ENCODE measurements at places on chromosomes 16 and 17.

GRCh38 chr17:48753794-48754499, 25.4 kb upstream of the HOXB13 start:
- no peak for DNase-seq

DNA sequence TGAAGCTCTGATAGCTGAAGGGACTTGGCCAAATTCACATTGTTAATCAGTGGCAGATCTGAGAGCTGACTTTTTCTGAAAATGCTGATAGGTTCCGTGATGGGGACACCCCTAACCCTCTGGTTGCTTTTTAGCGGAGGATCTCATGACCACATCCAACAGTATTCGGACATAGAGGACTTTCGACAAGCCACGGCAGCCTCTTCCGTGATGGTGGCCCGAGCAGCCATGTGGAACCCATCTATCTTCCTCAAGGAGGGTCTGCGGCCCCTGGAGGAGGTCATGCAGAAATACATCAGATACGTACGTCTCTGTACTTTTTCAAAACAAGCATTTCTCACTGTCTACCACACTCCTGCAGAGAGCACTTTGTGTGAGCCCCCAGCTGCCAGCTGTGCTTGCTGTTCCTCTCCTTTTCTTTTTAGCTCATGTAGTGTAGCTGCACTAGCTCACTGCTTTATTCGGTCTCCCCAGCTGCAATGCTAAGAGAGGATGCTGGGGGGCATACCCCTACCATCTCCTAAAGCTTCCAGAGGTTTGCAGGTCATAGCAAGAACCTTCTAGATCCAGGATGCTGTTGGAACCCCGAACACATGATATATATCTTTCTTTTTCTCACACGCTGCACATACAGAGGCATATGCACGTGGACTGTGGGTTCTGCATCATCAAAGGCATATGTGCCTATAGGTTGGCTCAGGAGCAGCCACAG, 14.2 kb upstream of the NFATC3 start:
- no peak for DNase-seq

DNA sequence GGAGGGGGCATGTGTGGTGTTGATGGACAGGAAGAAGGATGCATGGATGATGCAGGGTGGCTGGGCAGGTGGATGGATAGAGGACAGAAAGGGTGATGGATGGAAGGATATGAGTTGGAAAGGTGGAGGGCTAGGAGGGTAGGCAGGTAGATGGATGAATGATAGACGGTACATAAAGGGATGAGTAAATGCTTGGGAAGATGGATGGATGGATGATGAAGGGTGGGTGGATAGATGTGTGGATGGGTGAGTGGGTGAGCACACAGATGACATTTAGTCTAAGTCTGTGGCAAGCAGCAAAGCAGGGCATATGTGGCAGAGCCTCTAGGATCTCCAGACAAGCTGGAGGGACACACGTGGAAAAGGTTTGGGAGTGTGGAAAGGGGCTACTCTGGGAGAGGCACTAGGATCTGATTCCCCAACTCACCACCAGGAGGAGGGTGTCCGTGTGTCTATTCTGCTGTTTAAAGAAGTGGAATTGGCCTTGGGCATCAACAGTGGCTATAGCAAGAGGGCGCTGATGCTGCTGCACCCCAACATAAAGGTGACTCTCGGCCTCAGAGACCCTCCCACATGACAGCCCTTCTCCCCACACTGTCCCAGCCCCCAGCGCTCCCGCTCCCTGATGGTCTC, 8.2 kb downstream of the PLD2 start:
- no peak for DNase-seq

DNA sequence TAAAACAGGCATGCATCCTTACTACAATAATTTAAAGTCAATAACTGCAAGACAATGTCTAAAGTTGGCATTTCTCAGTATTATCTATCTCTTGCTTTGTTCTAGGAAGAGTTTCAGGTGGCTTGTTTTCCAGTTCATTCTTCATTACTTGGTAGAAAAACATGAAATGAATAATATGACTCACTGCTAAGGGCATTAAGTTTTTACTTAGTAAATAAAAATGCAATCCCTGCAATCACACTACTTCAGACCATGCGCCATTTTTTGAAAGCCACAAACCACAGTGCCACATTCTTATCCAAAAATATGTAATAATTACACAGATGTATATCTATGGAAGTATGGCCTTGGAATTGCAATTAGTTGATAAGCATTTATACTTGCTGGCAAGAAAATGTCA, 55.4 kb downstream of the CREBBP start:
- no peak for DNase-seq

DNA sequence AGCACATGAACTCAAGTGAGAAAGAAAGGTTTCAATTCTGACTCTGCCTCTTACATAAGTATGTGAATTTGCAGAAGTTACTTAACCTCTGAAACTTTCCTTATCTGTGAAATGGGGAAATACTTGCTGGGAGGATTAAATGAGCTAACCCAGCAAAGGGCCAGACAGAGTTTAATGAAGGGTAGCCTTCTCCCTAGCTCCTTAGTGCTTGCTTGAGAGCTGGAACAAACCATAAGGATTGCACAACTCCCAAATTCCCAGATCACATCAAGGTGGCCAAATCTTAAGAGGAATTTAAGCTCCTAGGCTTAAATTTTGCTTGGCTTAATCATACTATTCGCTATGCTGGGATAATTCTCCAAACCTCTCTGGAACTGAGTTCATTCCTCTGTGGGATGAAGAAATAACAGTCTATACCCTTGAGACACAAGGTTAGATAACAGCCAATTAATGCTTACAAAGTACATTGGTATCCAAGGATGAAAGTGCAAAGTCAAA, 11.8 kb upstream of the WSB1 start:
- DNase-seq: no peak

- no peak for DNase-seq
Observed at GRCh38 chr16:22664132-22664531, 149.8 kb upstream of the HS3ST2 start.

- no peak for DNase-seq
Observed at GRCh38 chr16:50616386-50616785, 64.7 kb downstream of the SNX20 start.

DNA sequence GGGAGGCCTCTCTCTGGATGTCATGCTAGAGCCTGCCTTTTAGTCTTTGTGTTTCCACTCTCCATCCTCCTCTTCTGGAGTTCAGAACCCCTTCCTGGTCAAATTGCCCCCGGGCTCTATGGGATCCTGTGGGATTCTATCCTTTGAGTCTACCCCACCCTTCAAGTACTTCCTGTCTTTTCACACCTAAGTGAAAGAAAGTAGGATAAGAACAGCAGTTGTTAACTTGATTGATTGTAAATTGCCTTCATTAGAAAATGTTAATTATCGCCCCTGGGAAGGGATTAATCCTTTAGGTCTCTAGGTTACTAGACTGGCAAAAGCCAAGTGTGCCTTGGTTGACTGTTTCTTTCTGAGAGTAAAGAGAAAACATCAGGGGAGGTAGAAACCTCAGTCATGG, 30.1 kb downstream of the PRKCB start:
- DNase-seq: no peak

GRCh38 chr16:20348365-20349185, 3.9 kb downstream of the UMOD start:
- no peak for DNase-seq

DNA sequence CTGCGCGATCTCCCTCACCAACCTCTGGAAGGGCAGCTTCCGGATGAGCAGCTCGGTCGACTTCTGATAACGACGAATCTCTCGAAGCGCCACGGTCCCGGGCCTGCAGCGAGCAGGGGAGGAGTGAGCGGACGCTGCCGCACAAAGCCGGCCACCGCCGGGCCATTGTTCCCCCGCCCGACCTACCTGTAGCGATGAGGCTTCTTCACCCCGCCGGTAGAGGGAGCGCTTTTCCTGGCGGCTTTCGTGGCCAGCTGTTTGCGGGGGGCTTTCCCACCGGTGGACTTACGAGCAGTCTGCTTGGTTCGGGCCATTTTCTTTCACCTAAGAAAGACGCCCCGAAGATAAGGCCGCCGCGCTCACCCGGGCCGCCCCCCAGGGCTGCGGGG, 5.8 kb upstream of the UNK start:
- DNase-seq: no peak

DNA sequence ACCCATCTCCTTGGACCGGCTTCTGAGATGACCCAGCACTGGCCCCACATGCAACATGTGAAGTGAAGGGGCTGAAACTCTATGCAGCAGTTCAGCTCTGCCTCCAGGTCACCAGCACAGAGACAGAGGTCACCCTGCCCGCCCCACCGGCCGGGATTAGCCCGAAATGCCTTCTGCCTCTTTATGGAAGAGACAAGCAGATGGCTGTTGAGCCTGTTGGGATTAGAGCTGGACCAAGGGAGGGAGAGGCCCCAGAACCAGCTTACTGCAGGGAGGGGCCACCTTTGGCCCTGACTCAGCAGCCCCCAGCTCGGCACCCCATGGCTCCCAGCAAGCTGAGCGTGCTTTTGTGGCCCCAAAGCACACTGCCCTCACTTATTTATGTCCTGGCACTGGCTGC, 5.7 kb downstream of the AIPL1 start:
- DNase-seq: no peak

DNA sequence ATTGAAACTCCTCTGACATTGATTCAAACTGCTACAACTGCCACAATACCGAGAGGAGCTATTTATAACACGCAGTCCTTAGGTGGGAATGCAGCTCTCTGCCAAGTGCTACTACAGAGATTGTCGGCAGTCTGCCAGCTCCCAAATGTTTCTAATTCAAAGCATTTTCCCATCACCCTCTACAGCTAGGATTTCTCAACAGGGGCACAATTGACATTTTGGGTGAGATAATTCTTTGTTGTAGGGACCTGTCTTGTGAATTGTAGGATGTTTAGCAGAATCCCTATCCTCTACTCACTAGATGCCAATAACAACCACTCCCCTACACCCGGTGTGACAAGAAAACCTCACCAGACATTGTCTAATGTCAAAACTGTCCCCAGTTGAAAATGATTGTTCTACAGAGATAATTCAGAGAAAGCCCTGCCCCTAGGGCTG, 7.8 kb upstream of the N4BP1 start:
- DNase-seq: peak; percentile 86

GRCh38 chr17:8746501-8747236, 2.0 kb upstream of the CCDC42 start:
- DNase-seq: no peak

- no peak for DNase-seq
Observed at GRCh38 chr17:47792457-47792856, 29.1 kb downstream of the OSBPL7 start.

GRCh38 chr17:63295288-63295687, 150.8 kb downstream of the CYB561 start:
- no peak for DNase-seq

DNA sequence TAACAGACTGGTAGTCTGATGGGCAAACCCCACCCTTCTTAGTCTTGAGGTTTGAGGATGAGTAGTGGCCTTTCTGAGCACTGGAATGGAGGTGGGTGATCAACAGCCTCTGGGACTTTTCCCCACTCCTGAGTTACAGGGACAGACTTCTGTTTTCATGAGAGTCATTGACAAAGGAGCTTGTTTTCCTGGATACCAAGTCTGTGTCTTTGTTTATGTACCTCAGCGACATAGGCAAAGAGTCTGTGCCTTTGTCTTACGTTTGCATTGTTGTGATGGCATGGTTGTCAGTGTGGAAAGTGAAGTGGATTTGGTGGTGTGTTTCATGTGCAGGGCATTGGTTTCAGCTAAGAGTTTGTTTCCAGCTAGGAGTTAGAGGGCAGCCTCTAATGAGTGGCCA, 17.5 kb downstream of the EPN2 start:
- DNase-seq: no peak

DNA sequence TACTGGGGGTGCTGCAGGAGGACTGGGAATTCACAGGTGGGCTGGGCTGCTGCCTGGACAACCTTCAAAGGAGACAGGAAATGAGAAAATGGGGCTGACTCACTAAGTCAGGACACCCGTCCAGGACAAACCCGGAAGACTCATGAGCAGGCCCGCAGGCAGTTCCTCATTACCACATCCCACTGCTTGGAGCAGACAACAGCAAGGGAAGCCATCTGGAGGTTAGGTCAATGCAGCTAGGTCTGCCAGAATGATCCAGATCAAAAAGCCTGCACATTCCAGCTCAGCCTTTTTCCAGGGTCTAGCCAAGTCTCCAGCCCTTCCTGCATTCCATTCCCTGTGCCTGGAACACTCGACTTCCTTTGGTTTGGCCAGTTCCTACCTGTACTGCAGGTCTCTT, 536.5 kb upstream of the CDH11 start:
- no peak for DNase-seq

DNA sequence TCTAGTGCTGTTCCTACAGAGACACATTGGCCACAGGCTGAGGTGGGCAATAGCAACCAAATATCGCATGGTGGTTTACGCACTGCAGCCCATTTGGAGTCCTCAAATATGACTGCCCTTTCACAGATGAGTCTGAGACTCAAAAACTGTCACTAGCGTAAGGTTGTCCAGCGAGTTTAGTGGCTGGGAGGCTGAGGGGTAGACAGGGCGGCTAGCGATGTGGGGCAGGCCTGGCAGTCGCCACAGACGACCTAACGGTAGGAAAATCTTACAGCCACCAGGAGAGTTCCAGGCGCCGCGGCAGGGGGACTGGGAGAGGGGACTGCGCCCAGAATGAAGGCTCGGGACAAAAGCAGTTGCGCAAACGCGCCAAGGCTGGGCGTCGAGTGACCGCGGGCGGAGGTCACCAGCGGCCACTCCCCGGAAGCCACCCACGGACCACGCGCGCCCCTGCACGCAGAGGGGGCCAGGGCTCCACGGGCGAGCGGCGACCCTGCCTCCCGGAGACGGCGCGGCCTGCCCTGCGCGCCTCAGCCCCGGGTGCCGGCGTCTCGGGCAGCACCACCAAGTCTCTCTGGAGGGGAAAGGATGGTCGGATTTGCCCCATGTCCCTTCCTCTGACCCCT, 699 bp upstream of the MAP1LC3B start:
- no peak for DNase-seq

GRCh38 chr17:43396491-43397060, 2.2 kb upstream of the ARL4D start:
- DNase-seq: no peak

DNA sequence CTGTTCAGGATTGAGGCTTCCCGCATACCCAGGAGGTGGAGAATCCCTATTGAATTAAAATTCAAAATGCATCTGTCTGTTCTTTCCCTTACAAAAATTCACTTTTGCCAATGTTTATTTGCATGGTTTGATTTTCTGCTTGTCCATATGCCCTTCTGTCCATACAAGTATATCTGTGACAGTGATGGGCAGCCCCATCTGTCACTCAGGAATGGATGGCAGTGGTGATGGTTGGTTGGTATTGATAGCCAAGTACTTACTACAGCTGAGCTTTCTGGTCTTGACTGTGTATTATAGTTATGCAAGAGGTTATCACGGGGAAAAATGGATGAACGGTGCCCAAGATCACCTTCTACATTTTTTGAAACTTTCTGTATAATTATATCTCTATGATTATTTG, 171.0 kb downstream of the RBFOX1 start:
- DNase-seq: no peak

GRCh38 chr17:75557075-75557851, 30.3 kb upstream of the MYO15B start:
- DNase-seq: peak; percentile 84

DNA sequence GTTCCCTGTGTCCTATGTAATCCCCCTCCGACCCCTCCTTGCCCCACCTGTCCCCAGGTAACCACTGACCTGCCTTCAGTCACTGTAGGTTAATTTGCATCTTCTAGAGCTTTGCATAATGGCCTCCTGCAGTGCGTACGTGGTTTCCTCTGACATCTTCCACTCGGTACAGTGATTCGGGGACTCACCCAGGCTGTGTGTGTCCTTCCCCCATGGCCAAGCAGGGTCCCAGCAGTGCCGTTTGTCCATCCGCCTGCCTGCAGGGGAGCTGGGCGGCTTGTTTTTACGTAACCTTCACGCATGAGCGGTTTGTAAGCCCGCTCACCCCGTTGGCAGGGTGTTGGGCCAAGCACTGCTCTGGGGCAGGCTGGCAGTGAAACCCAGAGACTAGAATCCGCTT, 7.9 kb downstream of the MAPK8IP3 start:
- DNase-seq: no peak

- no peak for DNase-seq
Observed at GRCh38 chr17:59093702-59094231, 12.9 kb downstream of the TRIM37 start.
